Astrocyte of the spinal cord (primary cell): ENCODE measurements at places on chromosomes 7 and 10.
A peak's percentile ranks its signal among the peaks of the same experiment; 100 is the strongest.

DNA sequence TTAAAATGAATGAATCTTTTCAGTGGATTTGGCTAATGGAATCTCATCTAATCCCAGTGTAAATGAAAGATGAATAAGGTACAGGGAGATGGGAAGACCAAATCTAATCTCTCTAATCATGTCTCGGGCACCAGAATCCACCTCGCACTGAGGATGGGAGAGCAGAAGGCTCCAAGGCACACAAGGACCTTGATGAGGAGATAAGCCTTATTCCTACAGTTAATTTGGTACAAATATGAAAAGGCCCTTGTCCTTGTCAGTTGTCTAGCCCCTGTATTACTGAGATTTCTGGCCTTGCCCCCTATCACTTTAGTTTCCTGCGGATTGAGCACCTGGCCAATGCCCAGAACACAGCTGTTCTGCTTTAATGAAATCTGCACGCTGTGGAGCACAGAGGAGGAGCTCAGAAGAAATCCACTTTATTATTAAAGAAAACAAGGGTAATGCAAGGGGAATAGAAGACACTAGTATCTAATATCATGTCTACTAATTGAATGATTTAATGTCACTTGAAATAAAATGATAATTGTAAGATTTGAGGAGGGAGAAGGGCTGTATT, 321.4 kb upstream of the HGF start:
- no peak for DNase-seq

DNA sequence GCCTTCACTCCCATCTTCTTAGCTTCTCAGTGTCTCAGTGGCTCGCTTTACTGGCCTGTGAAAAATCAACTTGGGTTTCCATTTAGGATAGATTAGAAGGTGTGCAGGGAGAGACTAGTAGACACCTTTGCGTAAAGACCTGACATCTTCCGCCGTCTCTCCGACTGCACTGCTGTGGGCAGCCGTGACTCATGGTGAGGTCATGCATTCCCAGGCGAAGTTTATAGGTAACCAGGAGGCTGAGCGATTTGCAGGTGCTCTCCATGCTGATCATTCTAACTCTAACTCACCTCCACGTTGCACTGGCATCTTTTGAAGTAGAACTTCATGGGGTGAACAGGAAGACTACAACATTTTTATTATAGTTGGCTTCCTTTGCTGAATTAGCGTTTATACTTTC, 68.0 kb upstream of the ZNF438 start:
- DNase-seq = peak; percentile 60

- no peak for DNase-seq
These were observed 12.7 kb upstream of the DOCK1 start for GRCh38 chr10:126892226-126893175.

DNA sequence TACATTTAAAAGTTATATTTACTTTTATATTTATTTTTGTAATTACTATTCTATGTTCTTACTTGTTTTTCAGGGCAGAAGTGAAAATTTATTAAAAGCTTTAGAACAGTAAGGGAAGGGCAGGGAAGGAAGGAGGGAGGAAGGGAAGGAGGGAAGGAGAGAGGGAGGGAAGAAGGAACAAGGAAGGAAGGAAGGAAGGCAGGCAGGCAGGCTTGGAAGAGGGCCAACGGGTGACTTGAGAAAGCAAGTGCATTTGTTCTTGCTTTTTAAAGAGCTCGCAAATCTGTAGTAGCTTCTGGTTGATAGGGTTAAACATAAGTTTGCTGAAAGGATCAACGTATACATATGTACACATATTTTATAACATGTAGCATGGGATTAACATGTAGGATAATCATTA, 725.3 kb upstream of the FZD8 start:
- DNase-seq = no peak

DNA sequence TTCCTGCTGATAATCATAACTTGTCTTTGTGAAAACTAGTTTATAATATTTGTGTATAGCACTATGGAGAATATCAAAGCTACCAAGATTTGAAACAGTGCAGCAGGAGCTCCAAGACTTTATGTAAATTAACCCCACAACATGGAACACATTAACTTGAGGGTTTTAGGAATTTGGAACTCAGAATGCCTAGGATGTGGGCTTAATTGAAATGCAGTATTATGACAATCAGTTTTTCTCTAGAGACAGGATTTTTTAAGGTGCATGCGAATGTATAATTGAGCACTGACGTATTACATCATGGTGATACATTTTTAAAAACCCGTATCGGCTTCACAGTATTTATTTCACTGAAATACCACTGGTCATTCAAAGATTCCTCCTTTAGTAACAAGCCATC, 313.1 kb upstream of the DGKB start:
- DNase-seq = no peak

GRCh38 chr10:104322416-104322782, 15.9 kb downstream of the ITPRIP start:
- DNase-seq = no peak

DNA sequence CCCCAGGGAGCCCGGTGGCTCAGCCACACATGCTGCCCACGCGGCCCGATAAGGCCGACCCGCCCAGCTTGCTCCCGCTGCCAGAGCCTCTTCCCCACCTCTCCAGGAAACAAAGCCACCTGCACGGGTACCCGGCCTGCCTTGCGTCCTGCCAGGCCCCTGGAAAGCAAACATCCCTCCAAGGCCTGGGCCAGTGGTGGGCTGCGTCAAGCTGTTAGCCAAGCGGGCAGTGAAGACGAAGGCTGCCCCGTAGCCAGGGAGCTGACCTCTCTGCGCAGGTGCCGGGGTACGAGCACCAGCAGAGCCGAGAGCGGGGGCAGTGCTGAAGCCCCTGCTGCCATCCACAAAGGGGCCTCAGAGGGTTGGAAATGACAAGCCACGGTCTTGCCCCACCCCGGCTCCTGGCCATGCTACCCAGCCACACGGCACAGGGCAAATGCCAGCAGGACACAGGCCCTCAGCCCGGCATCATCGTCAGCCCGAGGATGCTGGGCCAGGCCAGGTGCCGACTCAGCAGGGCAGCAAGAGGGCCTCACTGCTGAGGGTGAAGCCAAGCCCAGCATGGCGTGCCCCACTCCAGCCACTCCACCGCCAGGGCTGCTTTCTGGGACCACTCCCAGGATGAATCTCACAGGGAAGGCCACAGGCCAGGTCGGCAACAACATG, 140.0 kb downstream of the PTPRN2 start:
- DNase-seq = no peak

GRCh38 chr10:111076682-111077478, at the start of gene ADRA2A:
TSS of gene ADRA2A (plus strand) at chr10:111077029. CDS start at chr10:111077997, 968 bp downstream.
- DNase-seq = peak; percentile 43

GRCh38 chr7:141590666-141591065, 39.5 kb downstream of the AGK start:
- no peak for DNase-seq

DNA sequence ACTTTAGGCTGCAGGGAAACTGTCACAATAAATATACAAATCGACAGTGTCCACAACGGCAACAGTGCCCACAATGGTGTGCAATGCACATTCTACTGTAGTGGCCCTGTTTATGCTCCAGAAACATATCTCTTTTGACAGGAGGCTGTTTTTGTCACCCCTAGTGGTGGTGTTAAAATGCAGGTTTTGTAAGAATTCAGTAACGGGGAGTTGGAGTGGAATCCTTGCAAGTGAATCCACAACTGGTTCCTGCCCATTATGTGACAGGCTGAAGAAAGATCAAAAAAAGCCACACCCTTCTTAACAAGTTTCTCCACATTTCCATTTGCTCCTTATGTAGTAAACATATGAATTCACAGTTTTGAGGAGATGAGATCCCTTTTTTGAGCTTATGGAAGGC, 58.5 kb downstream of the BEND7 start:
- no peak for DNase-seq

GRCh38 chr7:155203059-155203881, 94.4 kb upstream of the INSIG1 start:
- no peak for DNase-seq

GRCh38 chr10:48377751-48378530, 71.5 kb downstream of the MAPK8 start:
- DNase-seq = no peak

DNA sequence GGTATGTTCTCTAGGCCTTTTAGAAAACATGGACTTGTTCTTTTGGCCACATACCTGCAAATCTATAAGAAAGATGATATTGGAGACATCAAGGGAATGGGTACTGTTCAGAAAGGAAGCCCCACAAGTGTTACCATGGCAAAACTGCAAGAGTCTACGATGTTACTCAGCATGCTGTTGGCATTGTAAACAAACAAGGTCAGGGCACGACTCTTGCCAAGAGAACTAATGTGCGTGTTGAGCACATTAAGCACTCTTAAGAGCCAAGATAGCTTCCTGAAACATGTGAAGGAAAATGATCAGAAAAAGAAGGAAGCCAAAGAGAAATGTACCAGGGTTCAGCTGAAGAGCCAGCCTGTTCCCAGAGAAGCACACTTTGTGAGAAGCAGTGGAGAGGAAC, 37.1 kb downstream of the SDK1 start:
- DNase-seq = no peak

DNA sequence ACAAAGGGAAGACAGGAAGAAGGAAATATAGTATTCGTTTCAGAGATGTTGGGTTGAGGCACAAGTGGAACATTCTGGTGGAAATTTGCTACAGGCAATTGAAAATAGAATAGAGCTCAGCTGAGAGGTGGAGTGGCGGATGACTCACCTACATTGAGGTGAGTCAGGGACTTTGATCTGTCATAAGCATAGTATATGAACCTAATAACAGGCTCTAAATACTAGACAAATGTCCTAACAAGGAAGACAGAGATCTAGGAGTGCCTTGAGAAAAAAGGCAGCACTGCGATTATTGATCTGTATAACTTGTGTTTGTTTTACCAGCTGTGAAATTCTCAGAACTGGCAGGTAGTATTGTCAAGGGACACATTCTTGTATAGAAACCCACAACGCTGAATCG, 907 bp upstream of the IFRD1 start:
- peak; percentile 41 for DNase-seq

GRCh38 chr7:138625849-138626230, 75.3 kb downstream of the SVOPL start:
- DNase-seq = no peak

- DNase-seq = no peak
These were observed 44.3 kb upstream of the ECHDC3 start for GRCh38 chr10:11697718-11698527.

GRCh38 chr10:79129361-79129997, 60.7 kb downstream of the ZMIZ1 start:
- peak; percentile 73 for DNase-seq

DNA sequence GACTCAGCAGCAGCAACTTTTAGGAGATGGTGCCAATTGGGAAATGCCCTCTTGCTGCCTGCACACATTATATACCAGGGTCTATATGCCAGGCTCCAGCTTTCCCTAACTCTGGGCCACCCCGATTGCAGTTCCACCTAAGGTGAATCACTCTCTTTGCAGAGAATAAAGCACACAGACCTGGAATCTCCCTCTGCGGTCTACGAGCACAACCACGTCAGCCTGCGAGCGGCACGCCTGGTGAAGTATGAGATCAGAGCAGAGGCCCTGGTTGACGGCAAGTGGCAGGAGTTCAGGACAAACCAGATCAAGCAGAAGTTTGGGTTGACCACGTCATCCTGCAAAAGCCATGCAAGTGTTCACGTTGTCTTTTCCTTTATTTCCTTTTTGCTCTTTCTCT, 38.2 kb upstream of the PLEKHA1 start:
- DNase-seq = no peak

- DNase-seq = no peak
These were observed 29.3 kb downstream of the ZNF777 start for GRCh38 chr7:149431486-149432120.

DNA sequence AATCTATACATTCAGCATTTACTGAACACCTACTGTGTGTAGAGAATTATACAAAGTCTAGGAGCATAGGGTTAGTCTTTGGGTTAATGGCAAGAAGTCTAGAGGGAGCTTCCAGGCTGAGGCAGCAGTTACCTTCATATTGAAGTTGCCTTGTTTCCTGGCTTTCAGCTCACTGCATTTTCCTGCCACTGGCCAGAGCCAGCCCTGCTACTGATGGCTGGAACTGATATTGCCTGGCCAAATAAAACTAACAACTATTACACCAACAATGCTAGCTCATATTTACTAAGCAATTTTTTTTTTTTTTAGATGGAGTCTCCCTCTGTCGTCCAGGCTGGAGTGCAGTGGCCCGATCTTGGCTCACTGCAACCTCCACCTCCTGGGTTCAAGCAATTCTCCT, 165.7 kb upstream of the ITGB1 start:
- DNase-seq = no peak

DNA sequence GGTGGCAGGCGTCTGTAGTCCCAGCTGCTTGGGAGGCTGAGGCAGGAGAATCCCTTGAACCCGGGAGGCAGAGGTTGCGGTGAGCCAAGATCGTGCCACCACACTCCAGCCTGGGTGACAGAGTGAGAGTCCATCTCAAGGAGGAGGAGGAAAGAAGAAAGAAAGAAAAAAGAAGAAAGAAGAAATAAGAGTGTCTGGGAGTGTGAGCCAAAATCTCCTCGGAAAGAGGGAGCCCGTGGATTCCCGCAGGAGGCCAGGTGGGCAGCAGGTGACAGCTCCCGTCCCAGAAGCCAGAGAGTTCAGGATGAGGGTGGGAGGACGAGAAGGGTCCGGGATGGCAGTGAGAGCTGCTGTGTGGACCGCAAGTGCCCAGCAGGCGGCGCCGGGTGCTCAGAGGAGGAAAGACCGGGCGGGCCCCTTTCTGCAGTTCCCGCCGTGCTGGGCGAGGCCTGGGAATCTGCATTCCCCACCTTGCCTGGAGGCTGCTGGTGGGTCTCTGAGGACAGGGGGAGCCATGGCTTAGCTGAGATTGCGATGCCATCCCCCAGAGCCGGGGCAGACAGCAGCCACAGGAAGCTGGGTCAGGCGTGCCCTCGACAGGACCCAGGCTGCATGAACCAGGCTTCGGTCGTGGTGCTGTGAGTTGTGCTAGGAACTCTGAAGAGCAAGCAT, 17.1 kb upstream of the AMZ1 start:
- peak; percentile 32 for DNase-seq

DNA sequence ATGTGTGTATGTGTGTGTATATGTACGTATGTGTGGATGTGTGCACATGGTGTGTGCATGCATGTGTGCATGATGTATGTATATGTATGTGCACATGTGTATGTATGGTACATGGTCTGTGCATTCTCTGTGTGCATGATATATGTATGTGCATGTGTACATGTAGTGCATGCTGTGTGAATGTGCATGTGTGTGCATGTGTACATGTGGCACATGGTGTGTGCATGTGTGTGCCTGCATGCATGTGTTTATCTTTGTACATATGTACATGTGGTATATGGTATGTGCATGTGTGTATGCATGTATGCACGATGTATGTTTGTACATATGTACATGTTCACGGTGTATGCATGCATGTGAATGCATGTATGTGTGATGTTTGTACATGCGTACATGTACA, 383.7 kb downstream of the TYW1 start:
- DNase-seq = no peak

- DNase-seq = peak; percentile 87
These were observed 91.2 kb upstream of the INSIG1 start for GRCh38 chr7:155206318-155207020.

- DNase-seq = no peak
These were observed 205.2 kb downstream of the SFMBT2 start for GRCh38 chr10:7205656-7206055.

GRCh38 chr7:107581387-107582013, 1.5 kb downstream of the BCAP29 start:
- peak; percentile 18 for DNase-seq
